NCI-H524 (cell line): ENCODE measurements at places on chromosomes 4 and X.

- DNase-seq, result peak; percentile 31
These were observed 24.2 kb downstream of the NKX1-1 start for GRCh38 chr4:1381944-1382541.

DNA sequence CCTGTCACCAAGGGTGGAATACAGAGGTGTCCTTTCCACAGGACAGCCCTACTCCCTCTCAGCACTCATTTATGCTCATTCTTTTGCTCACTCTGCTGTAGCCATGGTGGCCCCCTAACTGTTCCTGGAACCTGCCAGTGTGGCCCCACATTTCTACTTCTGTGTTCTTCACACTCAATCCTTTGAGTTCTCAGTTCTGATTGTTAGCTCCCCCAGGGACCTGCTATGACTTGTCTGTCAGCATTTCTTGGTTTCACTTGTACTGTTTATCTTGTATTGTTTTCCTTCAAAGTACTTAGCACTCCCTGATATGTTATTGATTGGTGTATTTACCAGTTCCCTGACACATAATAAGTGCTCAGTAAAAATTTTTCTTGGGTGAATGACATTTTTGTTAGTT lies 14.9 kb downstream of the VBP1 start:
- DNase-seq, result no peak

- DNase-seq, result no peak
These were observed 1150.1 kb downstream of the STIM2 start for GRCh38 chr4:28010577-28011240.

GRCh38 chrX:108165383-108166111 lies 74.0 kb downstream of the ATG4A start:
- DNase-seq, result no peak

GRCh38 chr4:11710453-11711093 lies 281.9 kb upstream of the HS3ST1 start:
- peak; percentile 95 for DNase-seq

- no peak for DNase-seq
These were observed 1000.0 kb downstream of the CCSER1 start for GRCh38 chr4:91127192-91127591.

- DNase-seq, result peak; percentile 18
These were observed 224.2 kb downstream of the RCHY1 start for GRCh38 chr4:75289914-75290582.

DNA sequence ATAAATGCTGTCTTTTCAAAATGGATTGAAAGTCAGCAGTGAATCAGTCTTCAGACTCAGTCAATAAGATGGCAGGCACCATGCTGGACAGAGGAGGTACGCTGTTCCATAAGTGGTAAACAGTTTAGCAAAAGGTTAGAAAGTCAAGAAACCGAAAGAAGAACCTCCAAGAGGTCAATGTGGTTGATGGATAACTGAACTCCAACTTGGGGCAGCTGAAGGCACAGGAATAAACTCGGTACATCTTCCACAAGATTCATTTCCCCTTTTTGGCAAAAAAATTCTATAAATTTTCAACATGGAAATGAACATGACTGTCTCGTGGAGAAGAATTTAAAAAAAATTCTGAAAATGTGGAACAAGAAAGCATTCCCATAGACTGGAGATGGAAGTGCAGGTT lies 18.4 kb upstream of the SEL1L3 start:
- DNase-seq, result no peak

DNA sequence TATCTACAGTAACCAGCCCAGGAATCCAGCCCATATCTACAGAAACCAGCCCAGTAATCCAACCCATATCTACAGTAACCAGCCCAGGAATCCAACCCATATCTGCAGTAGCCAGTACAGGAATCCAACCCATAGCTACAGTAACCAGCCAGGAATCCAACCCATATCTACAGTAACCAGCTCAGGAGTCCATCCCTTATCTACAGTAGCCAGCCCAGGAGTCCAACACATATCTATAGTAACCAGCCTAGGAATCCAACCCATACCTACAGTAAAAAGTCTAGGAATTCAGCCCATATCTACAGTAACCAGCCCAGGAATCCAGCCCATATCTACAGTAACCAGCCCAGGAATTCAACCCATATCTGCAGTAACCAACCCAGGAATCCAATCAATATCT lies 445.0 kb upstream of the BOD1L1 start:
- no peak for DNase-seq
